ENCODE measurements at places on chromosomes 12 and 14.

DNA sequence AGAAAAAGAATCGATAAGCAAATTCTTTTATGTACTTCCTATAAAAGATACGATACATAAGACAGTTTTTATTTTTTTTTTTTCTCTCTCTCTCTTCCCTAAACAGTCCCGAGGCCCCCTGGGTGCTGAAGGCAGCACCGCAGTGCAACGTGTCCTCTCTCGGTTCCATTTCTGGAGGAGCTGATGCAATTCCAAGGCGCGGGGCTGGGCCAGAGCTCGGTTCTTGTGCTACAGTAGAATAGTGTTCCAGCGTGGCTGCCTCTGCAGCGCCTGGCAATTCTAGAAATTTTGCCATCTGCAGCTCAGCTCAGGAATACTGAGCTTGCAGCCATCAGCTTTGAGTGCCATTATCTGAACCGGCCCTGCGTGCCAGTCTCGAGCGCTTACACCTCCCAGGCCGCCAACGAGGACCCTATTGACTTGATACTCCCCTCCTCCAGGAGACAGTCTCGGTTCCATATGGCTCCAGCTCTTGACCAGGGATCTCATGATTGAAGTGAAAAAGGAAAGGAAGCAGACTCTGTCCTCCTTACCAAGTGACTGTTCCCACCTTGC is 630 bp downstream of the ALDH1L2 start:
- peak; percentile 96 for DNase-seq

DNA sequence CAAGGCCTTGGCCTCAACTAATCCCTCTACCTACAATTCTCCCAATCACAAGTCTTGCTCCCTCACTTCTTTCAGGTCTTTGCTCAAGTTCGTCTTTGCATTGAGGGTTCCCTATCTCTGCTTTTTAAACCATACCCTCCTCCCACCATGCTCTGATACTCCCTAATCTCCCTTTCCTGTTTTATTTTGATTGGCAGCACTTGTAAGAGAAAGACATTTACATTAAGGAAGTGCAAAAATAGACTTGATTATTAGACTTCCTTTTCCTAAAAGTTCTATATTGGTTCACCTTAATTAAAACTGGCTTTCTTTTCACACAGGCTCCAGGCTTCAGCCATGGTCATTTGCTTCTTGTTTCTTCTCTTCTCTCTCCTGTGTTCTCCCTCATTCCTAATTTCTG is 18.3 kb upstream of the WIF1 start:
- no peak for DNase-seq

DNA sequence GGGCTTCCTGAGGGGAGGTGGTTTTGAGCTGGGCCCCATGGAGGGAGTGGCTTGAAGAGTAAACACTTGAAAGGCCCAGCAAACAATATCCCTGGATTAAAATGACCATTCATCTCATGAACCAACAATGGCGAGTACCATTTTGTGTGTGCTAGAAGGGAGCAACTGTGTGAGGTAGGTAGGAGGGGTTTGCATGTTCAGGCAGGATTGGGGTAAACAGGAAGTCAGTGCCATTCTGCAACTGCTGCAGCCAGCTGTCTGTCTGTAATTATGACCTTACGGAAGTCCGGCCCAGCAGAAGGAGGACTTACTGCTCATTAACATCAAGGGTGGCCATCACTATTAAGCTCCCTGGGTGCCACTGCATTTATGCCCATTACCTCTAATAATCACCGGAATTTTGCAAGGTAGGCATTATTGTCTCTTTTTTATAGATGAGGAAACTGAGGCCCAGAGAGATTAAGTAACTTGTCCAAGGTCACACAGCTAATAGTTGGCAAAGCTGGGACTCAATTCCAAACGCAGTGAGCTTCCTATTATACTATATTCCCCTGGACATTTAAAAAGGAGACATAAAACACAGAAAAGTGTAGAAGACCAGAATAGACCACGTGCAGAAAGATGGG is 16.6 kb upstream of the IFI27L2 start:
- DNase-seq, result no peak

DNA sequence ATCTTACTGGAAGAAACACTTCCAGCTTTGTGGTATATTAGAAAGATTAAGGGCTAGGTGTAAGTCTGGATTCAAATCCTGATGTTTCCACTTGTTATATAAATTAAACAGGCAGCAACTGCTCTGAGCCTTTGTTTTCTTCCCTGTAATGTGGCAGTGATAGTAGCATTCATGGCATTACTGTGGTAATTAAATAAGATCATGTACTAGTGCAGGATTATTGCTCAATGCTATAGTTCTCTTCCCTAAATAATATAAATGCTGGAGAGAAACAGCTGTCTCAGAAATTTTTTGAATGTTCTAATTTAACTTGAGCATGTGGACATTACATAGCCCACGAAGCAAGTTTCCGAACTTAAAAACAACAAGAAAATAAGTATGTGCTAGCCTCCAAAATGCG is 5.4 kb downstream of the TMEM117 start:
- no peak for DNase-seq

GRCh38 chr14:77053046-77053841 is 24.7 kb upstream of the IRF2BPL start:
- peak; percentile 73 for DNase-seq

DNA sequence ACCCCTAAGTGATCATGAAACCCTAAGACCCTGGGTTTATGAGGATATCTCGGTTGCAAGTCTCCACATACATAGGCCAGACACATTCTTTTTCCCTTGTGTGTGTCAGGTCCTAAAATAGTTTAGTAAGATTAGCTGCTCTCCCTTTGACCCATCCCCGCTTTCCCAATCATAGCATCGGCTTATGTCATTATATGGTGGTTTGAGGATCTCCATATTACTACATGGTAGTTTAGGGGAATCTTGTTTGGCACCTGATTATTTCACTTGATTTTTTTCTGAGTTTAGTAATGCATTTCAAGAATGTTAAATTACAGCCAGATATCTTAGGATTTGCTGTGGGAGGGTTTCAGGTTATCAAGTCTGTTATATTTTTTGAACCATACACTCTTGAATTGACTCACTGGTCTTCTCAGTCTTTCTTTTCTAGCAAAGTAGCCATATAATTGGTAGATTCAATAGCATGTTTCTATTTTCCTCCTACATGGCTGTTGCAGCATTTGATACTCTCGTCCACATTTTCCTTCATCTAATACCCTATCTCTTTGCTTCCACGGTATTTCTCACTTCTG is 68.3 kb upstream of the TRHDE start:
- no peak for DNase-seq

DNA sequence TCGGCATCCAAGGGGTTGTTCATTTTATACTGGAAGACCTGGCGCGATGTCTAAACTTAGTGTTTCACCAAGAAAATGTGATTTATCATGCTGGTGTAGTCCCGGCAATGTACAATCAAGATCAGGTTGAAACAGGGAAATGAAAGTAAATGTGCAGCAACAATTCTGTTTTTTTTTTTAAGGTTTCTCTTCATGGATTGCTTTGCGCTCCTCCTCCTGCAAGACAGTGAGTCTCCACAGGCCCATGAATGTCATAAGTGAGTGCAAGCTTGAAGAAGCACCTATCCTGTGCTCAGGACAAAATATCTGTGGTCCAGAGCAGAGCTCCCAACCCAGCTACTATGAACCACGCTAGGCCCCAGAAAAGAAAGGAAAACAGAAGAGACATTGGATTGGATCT is 143.4 kb downstream of the KCNK10 start:
- DNase-seq, result no peak

DNA sequence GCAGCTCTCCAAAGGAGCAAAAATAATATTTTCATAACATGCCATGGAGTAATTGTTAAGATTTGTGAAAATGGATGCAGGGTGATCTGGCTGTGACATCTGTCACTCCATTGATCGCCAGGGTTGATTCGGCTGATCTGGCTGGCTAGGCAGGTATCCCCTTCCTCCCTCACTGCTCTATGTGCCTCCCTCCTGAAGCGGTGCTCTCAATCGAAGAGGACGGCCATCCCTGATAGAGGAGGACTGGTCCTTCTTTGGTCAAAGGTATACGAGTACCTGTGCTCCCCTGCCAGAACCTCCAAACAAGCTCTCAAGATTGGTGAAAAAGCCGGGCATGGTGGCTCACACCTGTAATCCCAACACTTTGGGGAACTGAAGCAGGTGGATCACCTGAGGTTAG is 47.9 kb downstream of the VCPKMT start:
- no peak for DNase-seq

- DNase-seq, result no peak
Measured at GRCh38 chr12:130958557-130959140, 4.9 kb downstream of the ADGRD1 start.
